ENCODE measurements at places on chromosomes 4 and X.
A peak's percentile ranks its signal among the peaks of the same experiment; 100 is the strongest.

DNA sequence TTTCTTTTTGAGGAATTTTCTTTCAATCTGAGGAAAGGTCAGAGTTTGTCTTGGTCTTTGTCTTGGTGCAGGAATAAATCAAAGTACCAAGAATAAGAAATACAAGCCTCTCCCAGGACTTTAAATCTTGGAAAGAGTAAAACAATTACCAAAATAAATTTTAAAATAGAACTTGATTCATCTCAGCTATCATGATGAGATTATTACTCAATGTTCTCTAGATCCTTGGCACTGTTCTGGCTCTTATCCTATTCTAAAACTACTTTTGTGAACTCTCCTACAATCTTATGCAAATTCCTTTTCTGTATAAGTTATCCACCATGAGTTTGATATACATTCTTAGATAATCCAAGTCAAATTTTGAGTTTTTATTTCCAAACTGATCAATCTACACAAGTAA lies 464.3 kb downstream of the PPARGC1A start:
- DNase-seq: no peak

GRCh38 chrX:46376246-46376885 lies 168.9 kb downstream of the ZNF674 start:
- DNase-seq: peak; percentile 80

- peak; percentile 79 for DNase-seq
Measured at GRCh38 chrX:52280812-52281211, 88.0 kb upstream of the XAGE2 start.

- DNase-seq: no peak
Measured at GRCh38 chrX:499870-500364, 113.2 kb upstream of the PPP2R3B start.

- no peak for DNase-seq
Measured at GRCh38 chrX:17685026-17685425, 52.3 kb upstream of the SCML1 start.

All from KBM-7 (cell line).